ENCODE measurements at places on chromosomes 7 and 10.

- H3K4me1 ChIP-seq = no peaks in the 10 kb centered on the region
- no peak overlapping the region for H3K4me3 ChIP-seq
These were observed 69.4 kb downstream of the HYCC1 start for GRCh38 chr7:22944510-22944909.

GRCh38 chr10:62779487-62780248, 24.9 kb upstream of the ADO start:
- H3K27ac ChIP-seq = no peak overlapping the region
- no peaks in the 10 kb centered on the region for H3K4me1 ChIP-seq
- peak; percentile 30 for DNase-seq
- H3K27me3 ChIP-seq = no peaks in the 10 kb centered on the region

DNA sequence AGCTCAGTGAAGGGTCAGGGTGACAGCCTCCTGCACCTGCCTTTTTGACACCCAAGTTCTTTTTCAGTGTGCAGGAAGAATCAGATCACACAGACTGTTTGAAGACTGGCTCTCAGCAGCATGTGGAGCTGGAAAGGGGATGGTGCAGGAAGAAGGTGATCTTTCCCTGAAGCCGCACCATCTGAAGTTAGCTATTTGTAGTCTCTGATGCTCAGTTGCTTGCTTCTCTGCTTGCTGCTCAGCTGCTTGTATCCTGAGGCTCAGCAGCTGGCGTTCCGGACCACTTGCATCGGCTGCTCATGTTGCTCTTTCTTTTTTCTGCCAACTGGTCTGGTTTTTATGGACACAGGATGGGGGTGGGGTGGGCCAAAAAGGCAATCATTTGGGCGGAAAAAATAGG, 15.8 kb upstream of the DNMBP start:
- no peaks in the 10 kb centered on the region for H3K4me1 ChIP-seq
- H3K36me3 ChIP-seq = no peaks in the 10 kb centered on the region
- DNase-seq = peak; percentile 28

GRCh38 chr10:114337510-114338462, 66.5 kb downstream of the AFAP1L2 start:
- peaks cover 48% of the 10 kb centered on the region for H3K4me1 ChIP-seq
- peaks cover 13% of the 10 kb centered on the region for H3K36me3 ChIP-seq
- DNase-seq = no peak
- no peak overlapping the region for H3K27ac ChIP-seq

DNA sequence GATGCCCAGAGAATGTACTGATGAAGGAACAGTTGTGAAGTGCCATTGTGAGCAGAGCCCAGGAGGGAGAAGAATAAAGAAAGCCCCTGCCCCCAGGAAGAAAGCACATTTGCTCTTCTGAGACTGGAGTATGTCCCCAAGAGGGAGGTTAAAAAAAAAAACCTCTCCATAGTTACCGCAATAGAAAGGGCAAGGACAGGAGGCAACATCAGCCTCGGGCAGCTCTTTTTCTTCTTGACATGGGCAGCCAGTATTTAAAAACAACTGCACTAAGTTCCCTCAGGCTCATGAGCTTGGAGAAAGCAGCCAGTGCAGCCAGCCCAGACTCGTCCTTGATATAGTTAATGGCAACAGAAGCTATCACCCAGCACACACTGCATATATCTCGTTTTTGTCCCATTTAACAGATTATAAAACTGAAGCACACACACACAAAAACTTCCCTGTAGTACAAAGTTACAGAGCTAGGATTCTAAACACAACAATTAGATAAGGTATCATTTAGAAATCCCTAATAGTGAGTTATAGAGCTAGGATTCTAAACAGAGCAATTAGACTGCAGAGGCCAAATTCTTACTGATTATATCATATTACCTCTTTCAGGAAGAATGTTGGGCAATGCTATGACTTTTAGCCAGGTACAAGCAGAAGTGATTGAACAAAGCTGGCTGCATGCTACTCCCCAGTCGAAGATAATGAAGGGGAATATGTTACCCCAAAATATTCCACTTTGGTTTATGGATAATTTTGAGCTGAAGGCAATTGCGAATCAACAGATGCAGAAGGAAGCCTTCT, 823.5 kb downstream of the GRID1 start:
- no peak overlapping the region for H3K27ac ChIP-seq
- DNase-seq = no peak
- H3K4me1 ChIP-seq = peaks cover 5% of the 10 kb centered on the region
- no peak overlapping the region for H3K4me3 ChIP-seq
- H3K27me3 ChIP-seq = no peaks in the 10 kb centered on the region
- H3K36me3 ChIP-seq = no peaks in the 10 kb centered on the region

DNA sequence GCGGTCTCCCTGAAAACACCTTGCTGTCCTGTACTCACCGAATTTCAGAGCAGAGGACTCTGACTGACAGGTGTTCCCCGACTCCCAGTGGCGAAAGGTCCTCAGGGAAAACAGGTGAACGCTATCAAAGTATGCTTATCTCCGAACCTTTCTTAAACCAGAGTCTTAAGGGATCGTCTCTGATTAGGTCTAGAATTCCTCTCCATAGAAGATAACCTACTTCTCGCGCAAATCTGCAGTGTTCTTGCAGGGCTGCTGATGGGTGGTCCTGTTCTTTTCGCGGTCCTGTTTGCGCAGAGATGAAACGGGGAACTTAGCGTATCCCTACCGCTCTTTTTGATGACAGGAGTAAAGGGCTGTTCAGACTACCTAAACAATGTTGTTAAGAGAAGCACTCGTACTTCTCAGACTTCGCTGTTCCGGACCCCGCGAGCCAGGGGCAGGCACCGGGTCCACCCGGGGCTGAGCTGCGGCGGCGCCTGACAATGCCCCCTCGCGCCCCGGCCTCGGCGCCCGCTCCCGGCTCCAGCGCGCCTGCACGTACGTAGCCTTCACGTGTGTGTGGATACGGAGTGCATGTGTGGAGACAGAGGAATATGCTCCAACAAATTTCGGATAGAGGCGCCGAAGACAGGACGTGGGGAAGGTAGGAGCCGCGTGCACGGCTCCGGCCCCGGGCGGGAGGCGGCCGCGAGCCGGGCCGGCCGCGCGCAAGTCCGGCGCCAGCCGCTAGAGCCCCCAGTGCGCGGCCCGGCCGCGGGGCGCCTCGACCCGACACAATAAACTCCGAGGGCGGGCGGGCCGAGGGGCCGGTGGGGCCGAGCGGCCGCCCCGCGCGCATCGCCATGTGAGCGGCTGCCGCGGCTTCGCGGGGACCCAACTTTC, 766 bp upstream of the ZMYND11 start:
- peak; percentile 38 for DNase-seq
- H3K27ac ChIP-seq = peak overlapping the region; percentile 99
- H3K27me3 ChIP-seq = no peaks in the 10 kb centered on the region
- H3K4me1 ChIP-seq = peaks cover 41% of the 10 kb centered on the region
- H3K36me3 ChIP-seq = no peaks in the 10 kb centered on the region
- peak overlapping the region; percentile 65 for H3K4me3 ChIP-seq

DNA sequence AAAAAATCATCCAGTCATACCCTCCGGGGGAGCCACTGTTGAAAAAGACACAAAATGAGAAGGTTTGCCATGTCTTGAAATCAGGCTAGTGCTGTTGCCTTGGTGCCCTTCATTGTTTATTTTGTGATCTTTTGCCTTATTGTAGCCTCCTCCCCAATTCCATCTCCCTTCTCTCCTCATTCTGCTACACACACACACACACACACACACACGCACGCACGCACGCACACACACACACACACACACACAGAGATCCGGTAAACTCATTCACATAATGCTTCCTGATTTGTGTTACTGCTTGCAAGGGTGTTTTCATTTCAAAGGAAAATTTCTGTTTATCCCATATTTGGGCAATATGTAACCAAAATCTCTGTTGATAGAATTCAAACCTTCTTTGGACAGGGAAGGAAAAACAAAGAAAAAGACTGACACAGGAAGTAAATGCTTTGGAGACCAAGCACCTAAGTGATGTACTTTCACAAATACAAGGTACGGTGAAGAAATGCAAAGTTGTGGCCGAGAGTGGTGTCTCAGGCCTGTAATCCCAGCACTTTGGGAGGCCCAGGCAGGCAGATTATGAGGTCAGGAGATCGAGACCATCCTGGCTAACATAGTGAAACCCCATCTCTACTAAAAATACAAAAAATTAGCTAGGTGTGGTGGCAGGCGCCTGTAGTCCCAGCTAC, 141.1 kb upstream of the CDK13 start:
- no peaks in the 10 kb centered on the region for H3K27me3 ChIP-seq
- H3K27ac ChIP-seq = no peak overlapping the region
- H3K36me3 ChIP-seq = no peaks in the 10 kb centered on the region
- H3K4me3 ChIP-seq = no peak overlapping the region
- no peaks in the 10 kb centered on the region for H3K4me1 ChIP-seq

GRCh38 chr10:1120801-1121211, 64.6 kb downstream of the WDR37 start:
- H3K36me3 ChIP-seq = peaks cover 27% of the 10 kb centered on the region
- H3K4me3 ChIP-seq = no peak overlapping the region
- H3K27ac ChIP-seq = no peak overlapping the region
- H3K4me1 ChIP-seq = no peaks in the 10 kb centered on the region
- DNase-seq = no peak
- no peaks in the 10 kb centered on the region for H3K27me3 ChIP-seq

DNA sequence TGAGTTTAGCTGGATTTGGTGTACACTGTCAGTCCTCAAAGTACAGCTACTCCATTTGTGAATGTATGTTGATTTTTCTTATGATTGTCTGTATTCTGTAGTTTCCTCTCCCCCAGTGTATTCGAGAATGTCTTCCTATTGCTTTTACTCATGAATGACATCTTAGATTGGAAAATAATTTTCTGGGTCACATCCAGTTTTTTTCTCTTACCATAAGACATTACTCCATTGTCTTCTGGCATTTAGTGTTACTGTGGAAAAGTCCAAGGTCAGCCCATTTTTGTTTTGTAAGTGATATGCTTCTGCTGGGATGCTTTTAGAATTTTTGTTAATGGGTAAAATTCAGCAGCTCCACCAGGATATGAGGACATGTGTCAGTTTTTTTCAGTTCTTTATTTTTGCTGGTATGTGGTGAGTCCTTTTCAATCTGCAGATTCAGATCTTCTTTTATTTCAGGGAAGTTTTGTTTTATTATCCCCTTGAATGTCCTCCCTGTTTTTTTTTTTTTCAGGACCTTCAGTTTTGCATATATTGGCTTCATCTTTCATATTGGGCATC, 33.6 kb downstream of the WAC start:
- peaks cover 2% of the 10 kb centered on the region for H3K36me3 ChIP-seq
- H3K4me1 ChIP-seq = peaks cover 40% of the 10 kb centered on the region
- H3K27ac ChIP-seq = no peak overlapping the region
- H3K4me3 ChIP-seq = no peak overlapping the region

DNA sequence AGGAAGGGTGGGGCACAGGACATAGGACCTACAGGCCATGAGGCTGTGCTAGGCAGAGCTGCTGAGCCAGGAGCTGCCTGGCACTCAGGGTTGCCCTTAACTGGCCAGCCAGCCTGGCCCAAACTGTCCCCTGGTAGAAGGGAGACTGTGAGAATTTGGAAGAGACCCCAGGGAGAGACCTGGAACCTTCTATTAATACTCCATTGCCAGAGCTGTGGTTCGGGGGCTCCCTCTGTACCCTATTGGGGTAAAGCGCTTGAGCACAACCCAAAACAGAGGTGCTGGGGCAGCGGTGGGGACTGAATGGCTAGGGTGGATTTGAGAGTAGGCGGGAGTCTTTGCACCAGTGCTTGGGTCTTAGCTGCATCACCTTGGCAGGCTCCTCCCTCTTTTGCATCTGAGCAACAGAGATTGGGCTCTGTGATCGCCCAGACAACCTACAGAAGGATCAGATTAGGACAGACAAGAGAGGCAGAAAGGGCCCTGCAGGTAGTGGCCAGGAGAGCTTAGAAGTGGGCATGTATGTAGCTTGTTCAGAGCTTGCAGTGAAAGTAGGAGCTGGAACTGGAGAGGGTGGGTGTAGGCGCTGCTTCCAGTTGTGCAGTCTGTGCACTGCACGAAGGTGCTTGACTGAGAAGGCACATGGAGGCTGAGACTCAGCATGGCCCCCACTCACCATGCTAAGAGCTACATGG, 53.3 kb downstream of the ADCYAP1R1 start:
- no peak overlapping the region for H3K27ac ChIP-seq
- no peaks in the 10 kb centered on the region for H3K36me3 ChIP-seq
- H3K4me3 ChIP-seq = no peak overlapping the region
- no peaks in the 10 kb centered on the region for H3K27me3 ChIP-seq
- H3K4me1 ChIP-seq = no peaks in the 10 kb centered on the region

DNA sequence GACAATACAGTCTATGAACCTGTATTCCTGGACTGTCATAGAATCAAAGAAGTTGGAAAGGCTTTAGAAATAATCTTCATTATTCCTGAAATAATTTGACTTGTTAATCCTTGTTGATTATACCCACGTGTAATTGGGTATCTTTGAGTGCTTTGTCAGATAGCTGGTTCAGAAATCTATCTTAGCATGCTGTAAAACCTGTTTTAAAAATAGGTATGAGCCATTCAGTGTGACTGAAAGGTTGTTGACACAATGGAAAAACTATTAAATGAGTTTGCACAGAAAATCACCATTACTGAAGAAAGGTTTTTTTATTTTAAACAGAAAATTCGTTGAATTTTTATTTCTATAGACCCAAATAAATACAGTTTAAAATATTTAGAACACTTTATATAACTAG, 38.7 kb downstream of the PHTF2 start:
- H3K36me3 ChIP-seq = no peaks in the 10 kb centered on the region

DNA sequence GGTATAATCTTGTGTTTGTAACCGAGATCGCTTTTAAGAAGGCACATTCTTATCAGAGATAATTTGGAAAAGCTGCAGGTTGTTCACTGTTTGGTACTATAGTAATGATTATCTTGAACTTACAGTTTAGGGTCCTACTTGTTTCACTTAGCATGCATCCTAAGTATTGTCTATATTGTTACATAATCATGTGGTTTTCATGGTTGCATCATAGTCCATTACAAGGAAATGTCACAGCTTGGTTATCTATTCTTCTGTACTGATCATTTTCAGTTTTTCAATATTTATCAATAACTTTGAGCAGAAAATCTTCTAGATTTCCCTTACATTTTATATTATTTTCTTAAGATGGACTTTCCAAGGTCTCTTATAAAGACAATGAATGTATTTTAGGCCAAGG, 116.3 kb downstream of the PLPP4 start:
- H3K4me1 ChIP-seq = no peaks in the 10 kb centered on the region
- H3K27ac ChIP-seq = no peak overlapping the region
- no peak overlapping the region for H3K4me3 ChIP-seq
- H3K27me3 ChIP-seq = no peaks in the 10 kb centered on the region
- DNase-seq = no peak
- no peaks in the 10 kb centered on the region for H3K36me3 ChIP-seq

- H3K36me3 ChIP-seq = no peaks in the 10 kb centered on the region
- peaks cover 26% of the 10 kb centered on the region for H3K4me1 ChIP-seq
- no peak for DNase-seq
These were observed 14.4 kb downstream of the MTPN start for GRCh38 chr7:135962802-135963201.

Measured in thyroid gland (tissue), 4 donors.